ENCODE measurements at places on chromosomes 11 and 22.

- H3K27ac ChIP-seq, result no peak overlapping the region
- peaks cover 3% of the 10 kb centered on the region for H3K27me3 ChIP-seq
- peaks cover 3% of the 10 kb centered on the region for H3K4me1 ChIP-seq
- H3K4me3 ChIP-seq, result no peak overlapping the region
- H3K36me3 ChIP-seq, result no peaks in the 10 kb centered on the region
Observed at GRCh38 chr11:61189933-61190332, 13.4 kb upstream of the PGA3 start.

DNA sequence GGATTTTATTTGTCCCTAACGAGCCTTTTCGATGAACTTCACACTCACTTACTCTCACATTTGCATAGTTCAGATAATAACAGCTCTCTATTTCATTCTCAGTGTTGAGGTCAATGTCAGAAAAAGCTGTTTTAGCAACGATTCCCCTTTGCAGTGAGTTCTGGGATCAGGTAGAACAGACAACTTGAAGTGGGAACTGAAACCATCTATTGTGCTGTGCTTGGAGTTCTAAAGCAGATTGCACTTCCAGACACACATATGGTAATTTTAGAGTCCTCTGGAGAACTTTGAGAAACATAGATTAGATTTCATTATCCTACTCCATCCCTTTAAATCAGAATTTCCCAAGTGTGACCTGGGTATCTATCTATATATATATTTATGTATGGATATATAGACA lies 124.6 kb upstream of the BLID start:
- H3K4me3 ChIP-seq, result no peak overlapping the region
- H3K4me1 ChIP-seq, result no peaks in the 10 kb centered on the region
- H3K36me3 ChIP-seq, result no peaks in the 10 kb centered on the region
- peaks cover 3% of the 10 kb centered on the region for H3K27me3 ChIP-seq

GRCh38 chr22:33451866-33452469 lies 393.8 kb upstream of the SYN3 start:
- H3K36me3 ChIP-seq, result no peaks in the 10 kb centered on the region
- H3K27me3 ChIP-seq, result no peaks in the 10 kb centered on the region
- H3K4me1 ChIP-seq, result no peaks in the 10 kb centered on the region
- no peak overlapping the region for H3K4me3 ChIP-seq

- H3K4me1 ChIP-seq, result no peaks in the 10 kb centered on the region
- no peak for DNase-seq
- H3K36me3 ChIP-seq, result no peaks in the 10 kb centered on the region
- H3K4me3 ChIP-seq, result no peak overlapping the region
- no peaks in the 10 kb centered on the region for H3K27me3 ChIP-seq
Observed at GRCh38 chr11:114252767-114253166, 43.4 kb upstream of the NNMT start.

GRCh38 chr22:29707010-29707409 lies 12.8 kb upstream of the CABP7 start:
- no peak for DNase-seq
- H3K27me3 ChIP-seq, result peaks cover 15% of the 10 kb centered on the region
- H3K36me3 ChIP-seq, result no peaks in the 10 kb centered on the region
- peaks cover 2% of the 10 kb centered on the region for H3K4me1 ChIP-seq
- no peak overlapping the region for H3K27ac ChIP-seq
- H3K4me3 ChIP-seq, result no peak overlapping the region

- peaks cover 9% of the 10 kb centered on the region for H3K4me1 ChIP-seq
- DNase-seq, result no peak
- H3K27me3 ChIP-seq, result no peaks in the 10 kb centered on the region
- no peak overlapping the region for H3K4me3 ChIP-seq
- H3K36me3 ChIP-seq, result peaks cover 9% of the 10 kb centered on the region
Observed at GRCh38 chr11:63970902-63971301, 3.5 kb upstream of the COX8A start.

DNA sequence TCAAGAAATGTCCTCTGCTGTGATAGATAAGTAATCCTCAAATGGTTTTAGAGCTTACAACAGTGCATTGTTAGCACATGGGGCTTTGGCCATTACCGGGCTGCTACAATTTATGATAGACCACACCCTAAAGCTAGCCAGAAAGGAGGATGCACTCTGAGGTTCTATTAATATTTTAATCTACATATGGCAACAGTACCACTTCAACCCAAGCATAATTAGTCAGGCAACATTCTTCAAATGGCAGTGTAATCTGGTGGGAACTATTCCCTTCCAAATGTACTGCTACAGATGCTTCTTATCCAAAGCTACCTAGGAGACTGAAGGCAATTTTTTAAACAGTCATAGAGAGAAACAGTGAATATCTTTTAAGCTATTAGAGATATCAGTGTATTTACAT lies 697.6 kb downstream of the KCNA4 start:
- H3K27ac ChIP-seq, result no peak overlapping the region
- no peaks in the 10 kb centered on the region for H3K4me1 ChIP-seq
- no peak overlapping the region for H3K4me3 ChIP-seq
- no peaks in the 10 kb centered on the region for H3K27me3 ChIP-seq
- no peaks in the 10 kb centered on the region for H3K36me3 ChIP-seq
- DNase-seq, result no peak

DNA sequence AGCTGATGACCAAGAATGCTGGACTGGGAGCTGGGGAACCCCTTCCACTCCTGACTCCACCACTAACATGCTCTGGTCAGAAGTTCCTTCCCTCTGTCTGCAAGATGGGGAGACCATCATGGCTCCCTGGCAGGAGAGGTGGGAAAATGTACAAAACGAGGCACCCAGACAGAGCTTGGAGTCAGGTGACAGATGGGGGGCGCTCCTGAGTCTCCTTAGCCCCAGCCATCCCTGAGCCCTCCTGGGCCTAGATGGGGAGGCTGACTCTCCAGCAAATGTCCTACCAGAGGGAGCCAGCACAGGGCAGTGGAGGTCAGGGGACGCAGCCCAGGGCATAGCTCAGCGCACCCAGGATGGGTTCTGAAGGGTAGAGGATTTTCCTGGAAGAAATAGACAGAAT lies 20.0 kb downstream of the KCNJ4 start:
- no peak overlapping the region for H3K4me3 ChIP-seq
- no peak overlapping the region for H3K27ac ChIP-seq
- H3K27me3 ChIP-seq, result no peaks in the 10 kb centered on the region
- no peaks in the 10 kb centered on the region for H3K36me3 ChIP-seq

DNA sequence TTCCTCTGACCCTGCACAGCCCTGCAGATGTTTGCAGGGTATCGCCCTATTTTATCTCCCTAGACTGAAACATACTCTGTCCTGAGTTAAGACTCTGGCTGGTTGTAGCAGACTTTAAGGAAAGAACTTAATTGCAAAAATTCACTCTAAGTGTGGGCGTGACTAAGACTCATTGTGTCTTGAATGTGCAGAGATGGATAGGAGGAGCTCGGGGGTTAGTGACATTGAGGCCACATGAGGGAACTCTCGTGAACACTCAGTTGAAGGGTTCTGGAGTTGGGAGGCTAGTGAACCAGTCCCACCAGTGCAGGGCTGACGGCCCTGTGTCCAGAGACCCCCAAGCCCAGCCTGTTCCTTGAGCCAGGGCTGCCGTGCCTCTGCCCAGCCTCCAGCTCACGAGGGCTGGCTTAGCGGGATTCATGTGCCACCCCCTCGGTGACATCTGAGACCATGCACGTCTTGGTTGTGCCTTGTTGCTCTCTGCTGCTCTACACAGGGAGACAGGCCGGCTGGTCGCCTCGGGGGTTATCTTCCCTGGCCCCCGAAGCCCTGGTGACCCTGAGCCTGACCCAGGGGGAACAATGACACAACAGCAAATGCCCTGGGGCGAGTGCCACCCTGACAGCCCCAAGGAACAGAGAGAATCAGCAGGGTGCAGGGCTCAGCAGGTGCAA lies 11.4 kb upstream of the TBX1 start:
- no peak for DNase-seq
- H3K27me3 ChIP-seq, result peaks cover 6% of the 10 kb centered on the region
- H3K4me1 ChIP-seq, result no peaks in the 10 kb centered on the region

DNA sequence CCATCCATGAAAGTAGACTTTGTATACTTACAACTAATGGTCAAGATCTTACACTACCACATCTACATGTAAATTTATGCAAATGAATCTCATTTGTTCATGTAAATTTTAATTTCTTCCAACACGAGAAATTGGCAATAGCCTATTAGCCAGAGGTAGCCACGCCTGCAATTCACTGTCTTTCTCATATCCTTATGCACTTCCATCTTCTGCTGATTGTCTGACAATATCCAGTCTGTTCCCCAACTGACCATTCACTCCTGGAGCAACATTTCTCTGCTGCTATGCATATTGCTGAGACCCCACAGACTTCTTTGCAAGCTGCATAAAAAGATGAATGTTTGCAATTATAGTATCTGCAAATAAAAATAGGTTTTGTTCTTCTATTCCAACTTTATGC lies 2.5 kb downstream of the NNMT start:
- no peak overlapping the region for H3K27ac ChIP-seq
- H3K4me3 ChIP-seq, result no peak overlapping the region
- no peaks in the 10 kb centered on the region for H3K4me1 ChIP-seq
- H3K36me3 ChIP-seq, result no peaks in the 10 kb centered on the region

GRCh38 chr22:39601180-39601535 lies 30.6 kb downstream of the CACNA1I start:
- H3K36me3 ChIP-seq, result peaks cover 6% of the 10 kb centered on the region
- peaks cover 14% of the 10 kb centered on the region for H3K27me3 ChIP-seq
- no peak overlapping the region for H3K27ac ChIP-seq
- H3K4me3 ChIP-seq, result no peak overlapping the region
- DNase-seq, result no peak

- no peaks in the 10 kb centered on the region for H3K27me3 ChIP-seq
- no peak for DNase-seq
- no peaks in the 10 kb centered on the region for H3K36me3 ChIP-seq
- no peak overlapping the region for H3K4me3 ChIP-seq
Observed at GRCh38 chr11:91308069-91308468, 916.5 kb upstream of the FAT3 start.
